ENCODE measurements at places on chromosomes 1 and 21.

- DNase-seq: no peak
Measured at GRCh38 chr1:102875756-102876155, 232.6 kb downstream of the COL11A1 start.

- no peak for DNase-seq
Measured at GRCh38 chr1:87950369-87950768, 621.7 kb downstream of the LMO4 start.

DNA sequence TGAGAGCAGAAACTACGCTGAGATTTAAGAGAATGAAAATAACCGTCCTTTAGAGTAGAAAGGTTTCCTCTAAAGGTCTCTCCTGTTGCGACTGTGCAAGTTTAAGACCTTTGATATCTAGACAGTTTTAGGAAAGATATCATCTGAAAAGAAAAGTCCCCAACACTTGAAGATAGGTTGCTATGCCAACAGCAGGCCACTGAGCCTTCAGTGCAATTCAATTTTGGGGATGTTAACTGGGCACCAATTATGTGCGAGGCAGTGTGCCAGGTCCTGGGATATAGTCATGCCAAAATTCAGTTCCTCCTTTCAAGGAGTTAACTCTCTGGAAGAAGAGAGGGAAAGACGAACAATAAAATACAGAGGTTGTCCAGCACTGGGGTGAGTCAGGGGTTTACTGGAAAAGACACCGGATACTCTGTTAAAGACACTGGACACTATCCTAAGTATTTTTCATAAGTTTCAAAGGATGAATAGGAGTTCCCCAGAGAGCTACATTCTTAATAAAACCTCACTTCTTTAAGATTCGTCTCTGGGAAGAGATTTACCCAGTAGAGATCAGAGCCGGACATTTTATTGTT lies 25.5 kb upstream of the ZNF281 start:
- DNase-seq: no peak

- DNase-seq: no peak
Measured at GRCh38 chr1:162568802-162569201, 7.3 kb downstream of the UAP1 start.

- DNase-seq: no peak
Measured at GRCh38 chr1:36922593-36923426, 111.5 kb downstream of the GRIK3 start.

GRCh38 chr1:168521401-168522000 lies 22.3 kb downstream of the XCL2 start:
- DNase-seq: no peak

- no peak for DNase-seq
Measured at GRCh38 chr21:38475519-38475918, 22.8 kb downstream of the ERG start.

DNA sequence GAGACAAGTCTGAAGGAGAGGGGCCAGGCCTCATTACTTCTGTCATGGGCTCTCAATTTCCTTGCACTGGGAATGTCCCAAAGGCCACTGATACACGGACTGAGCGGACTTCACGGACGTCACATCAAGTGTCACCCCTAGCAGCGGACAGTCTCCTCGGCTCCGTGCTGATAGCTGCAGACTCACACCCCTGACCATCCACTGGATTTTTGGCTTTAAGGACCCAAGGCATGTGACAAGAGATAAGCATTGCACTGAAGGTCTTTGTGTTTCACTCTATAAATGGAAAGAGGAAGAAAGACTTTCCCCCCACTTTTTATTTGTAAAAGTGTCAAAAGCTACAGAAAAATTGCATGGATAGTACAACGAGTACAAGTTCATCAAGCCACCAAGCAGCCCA lies 200.4 kb upstream of the FGGY start:
- DNase-seq: no peak

GRCh38 chr1:8031176-8031785 lies 5.2 kb upstream of the ERRFI1 start:
- DNase-seq: no peak

- no peak for DNase-seq
Measured at GRCh38 chr1:214174508-214175199, 106.3 kb upstream of the SMYD2 start.

- no peak for DNase-seq
Measured at GRCh38 chr1:196774603-196775002, at the start of gene CFHR3. Gene CFHR3, plus strand, starts transcription at chr1:196774840. Its CDS starts 47 bp downstream, at chr1:196774887.

GRCh38 chr21:46455575-46456385 lies 2.9 kb upstream of the DIP2A start:
- DNase-seq: peak; percentile 6

GRCh38 chr21:21232320-21232719 lies 234.1 kb downstream of the NCAM2 start:
- DNase-seq: no peak

DNA sequence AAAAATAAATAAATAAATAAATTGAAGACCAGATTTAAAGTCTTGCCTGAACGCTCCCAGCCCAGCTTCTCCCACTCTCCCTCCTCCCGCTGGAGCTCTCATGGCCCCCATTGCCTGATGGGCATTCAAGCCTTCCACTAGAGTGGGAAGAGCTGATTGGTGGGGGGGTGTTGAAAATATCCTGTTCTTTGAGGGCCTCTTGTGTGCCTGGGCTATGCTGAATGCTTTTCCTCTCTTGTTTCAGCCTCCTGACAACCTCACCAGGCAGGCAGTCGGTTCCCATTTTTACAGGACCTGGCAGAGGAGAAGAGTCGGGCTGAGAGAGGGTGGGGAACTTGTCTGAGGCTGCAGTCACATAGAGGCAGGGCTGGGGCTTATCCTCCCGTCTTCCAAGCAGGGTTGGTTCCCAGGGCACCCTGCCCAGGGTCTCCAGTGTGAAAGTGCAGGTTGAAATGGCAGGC lies 59.2 kb upstream of the SSBP3 start:
- DNase-seq: no peak

DNA sequence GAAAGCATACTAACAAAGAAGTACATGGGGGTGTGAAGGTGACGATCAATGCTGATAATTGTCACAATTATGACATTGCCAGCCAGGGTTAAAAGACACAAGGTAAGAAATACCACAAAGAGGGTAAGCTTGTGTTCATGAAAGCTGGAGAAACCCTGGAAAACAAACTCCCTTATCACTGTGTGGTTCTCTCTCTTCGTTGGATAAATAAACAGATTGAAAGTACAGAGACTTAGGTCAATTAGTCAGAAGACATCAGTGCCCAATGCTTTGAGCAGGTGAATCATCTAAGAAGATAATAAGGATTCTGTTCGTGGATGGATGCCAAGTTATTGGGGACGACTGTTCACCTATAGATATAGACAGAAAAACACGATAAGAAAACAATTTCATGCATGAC lies 22.4 kb upstream of the FCER1A start:
- DNase-seq: no peak

- no peak for DNase-seq
Measured at GRCh38 chr21:26120828-26121227, 49.7 kb downstream of the APP start.

DNA sequence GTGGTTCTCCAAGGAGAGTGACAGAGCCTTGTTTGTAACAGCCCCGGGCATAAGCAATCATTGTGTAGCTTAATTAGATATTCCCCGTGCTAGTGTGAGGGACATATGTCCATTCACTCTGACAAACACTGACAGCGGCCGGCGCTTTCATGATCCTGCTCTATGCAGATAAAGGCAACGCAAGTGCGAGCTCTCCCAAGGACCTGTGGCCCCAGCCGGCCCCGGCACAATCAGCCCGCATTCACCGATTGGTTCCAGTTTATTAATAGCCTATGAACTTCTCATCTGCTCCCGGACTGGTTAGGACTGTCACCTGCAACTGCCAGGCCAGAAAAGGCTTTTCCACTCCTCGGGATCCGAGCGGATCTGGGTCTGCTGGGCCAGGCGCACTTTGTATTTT lies 18.0 kb upstream of the OLIG1 start:
- DNase-seq: no peak

DNA sequence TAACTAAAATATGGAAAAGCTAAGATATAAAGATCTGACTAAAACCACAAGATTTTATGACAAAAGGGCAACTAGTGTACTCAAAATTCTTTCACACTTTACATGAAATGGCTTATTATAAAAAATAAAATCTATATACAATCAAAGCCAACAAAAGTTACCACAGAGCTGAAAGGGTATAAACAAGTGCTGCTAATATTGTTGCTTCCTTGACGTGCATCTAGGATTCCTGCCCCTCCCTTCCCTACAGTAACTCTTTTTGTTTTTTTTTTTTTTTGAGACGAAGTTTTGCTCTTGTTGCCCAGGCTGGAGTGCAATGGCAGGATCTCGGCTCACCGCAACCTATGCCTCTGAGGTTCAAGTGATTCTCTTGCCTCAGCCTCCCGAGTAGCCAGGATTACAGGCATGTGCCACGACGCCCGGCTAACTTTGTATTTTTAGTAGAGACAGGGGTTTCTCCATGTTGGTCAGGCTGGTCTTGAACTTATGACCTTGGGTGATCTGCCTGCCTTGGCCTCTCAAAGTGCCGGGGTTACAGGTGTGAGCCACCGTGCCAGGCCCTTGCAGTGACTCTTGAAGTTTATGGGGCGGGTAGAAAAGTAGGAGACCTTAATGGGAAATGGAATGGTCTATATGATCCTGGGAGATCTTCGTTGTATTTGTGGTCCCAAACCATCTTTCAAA lies 4.5 kb downstream of the SRSF4 start:
- DNase-seq: no peak

- DNase-seq: no peak
Measured at GRCh38 chr1:116765962-116766361, 11.7 kb downstream of the CD2 start.

GRCh38 chr1:221469476-221469875 lies 272.4 kb downstream of the DUSP10 start:
- DNase-seq: no peak

DNA sequence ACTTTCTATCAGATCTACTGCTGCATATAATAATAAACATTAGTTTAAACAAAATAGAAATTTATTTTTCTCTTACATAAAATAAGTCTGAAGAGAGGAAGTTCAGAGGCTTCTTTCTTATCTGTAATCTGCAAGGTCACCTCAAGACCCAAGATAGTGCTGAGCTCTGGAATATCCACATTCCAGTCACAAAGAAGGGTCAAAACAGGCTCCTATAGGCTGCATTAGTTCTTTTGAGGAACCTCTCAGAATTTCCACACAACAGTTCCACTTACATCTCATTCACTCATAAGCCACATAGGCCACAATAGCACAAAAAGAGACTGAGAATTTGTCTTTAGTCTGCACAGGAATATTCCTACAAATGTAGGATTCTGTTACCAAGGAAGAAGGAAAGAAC lies 15.4 kb downstream of the DYNLT5 start:
- no peak for DNase-seq

GRCh38 chr21:35990609-35991008 lies 69.7 kb downstream of the SETD4 start:
- DNase-seq: no peak

DNA sequence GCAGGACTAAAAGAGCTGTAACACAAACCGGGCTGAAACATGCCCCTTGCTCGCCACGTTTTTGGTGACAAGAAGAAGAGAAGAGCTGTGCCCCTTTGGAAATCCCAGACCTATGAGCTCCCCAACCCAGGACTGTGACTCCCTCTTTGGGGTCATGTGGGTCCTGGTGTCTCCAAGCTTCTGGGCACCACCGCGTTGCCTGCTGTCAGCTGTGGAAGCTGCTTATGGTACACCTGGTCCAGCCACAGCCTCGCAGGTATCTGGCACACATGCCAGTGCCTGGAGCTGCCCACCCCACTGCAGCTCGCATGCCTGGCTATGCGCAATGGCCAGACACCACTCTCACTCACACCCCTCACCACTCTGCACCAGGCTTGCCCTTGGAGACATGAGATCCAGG lies 171.8 kb downstream of the MATN1 start:
- no peak for DNase-seq

- DNase-seq: no peak
Measured at GRCh38 chr1:47645151-47645550, 207.3 kb downstream of the FOXD2 start.

- no peak for DNase-seq
Measured at GRCh38 chr21:46369520-46370235, 45.7 kb downstream of the PCNT start.

DNA sequence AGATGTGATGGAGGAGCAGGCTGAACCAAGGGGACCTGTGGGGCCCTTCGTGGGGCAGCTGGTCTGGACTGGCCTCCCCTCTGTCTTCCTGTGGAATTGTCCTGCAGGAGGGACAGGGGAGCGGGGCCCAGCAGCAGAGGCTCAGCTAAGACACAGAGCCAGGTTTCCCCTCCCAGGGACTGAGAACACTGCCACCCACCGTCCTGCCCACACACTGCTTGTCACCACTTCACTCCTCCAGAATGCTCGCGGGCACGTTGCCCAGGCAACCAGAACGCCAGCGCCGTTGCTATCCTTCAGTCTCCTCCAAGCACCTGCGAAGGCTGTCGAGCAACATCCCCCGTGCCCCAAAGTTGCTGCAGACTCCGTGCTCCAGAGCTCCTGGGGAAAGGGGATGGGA lies 46.4 kb downstream of the AJAP1 start:
- DNase-seq: no peak

DNA sequence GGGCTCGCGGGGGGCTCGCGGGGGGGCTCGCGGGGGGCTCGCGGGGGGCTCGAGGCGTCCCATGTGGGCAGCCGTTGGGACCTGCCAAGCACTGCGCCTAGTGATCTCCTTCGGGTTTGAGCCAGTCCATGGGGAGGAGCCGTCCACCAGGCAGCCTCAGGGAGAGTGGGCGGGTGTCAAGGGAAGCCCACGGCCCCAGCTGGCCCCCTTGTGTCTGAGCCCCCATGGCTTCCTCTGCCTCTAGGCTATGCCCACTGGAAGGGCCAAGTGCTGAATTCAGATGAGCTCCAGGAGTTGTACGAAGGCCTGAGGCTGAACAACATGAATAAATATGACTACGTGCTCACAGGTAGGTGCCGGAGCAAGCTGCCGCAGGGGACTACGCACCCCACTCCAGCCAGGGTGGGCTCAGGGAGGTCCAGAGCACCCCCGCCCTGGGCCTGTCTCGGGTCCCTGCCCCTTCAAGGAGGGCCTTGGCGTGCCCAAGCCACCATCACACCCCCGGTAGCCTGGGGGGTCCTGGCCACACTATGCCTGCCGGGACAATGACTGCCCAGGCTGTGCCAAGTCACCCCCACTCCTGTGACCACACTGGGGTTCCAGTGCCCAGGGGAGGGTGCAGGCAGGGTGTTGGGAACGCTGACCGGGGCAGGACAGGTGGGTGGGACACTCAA lies 22.6 kb downstream of the PDXK start:
- no peak for DNase-seq

DNA sequence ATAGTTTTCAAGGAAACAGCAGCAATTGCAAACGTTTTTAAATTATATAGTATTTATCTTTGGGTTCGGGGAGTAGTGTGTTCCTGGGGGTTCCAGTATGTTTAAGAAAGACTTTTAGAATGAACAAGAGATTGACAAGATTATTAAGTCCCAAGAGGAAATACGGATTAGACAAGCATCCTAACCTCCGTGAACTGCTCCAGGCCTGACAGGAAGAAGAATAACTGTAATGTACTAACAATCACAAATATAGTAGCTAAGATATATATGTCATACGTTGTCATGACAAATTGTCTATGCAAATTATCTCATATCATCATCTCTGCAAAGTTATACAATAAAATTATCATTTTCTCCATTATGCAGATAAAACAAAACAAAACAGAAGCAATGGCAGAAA lies 1397.2 kb downstream of the MRPL39 start:
- no peak for DNase-seq

GRCh38 chr1:190456129-190456528 lies 21.5 kb downstream of the BRINP3 start:
- no peak for DNase-seq

GRCh38 chr1:107175102-107175909 lies 34.5 kb downstream of the NTNG1 start:
- no peak for DNase-seq

- DNase-seq: no peak
Measured at GRCh38 chr1:157279138-157279801, 141.1 kb upstream of the ETV3 start.

- no peak for DNase-seq
Measured at GRCh38 chr1:5758000-5758858, 234.0 kb downstream of the NPHP4 start.
